ENCODE measurements at places on chromosomes 3 and 15.

DNA sequence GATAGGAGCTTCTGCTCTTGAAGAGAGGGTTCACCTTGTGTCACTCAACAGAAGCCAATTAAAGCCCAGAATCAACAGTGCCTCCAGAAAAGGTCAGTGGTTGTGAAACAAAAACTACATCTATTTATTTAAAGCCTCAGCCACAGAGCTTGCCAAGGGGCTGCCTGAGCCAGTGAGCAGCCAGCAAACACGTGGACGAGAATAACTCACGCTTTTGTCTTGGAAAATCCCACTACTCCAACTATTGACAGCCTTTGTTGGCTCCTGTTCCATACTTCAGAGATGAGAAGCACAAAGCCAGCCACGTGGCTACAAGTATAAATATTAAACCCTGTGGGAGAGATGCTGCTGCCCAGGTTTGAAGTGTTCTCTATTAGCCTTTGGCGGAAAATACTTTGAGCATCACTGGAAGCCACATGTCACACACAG, 10.3 kb downstream of the GPR156 start:
- no peak for DNase-seq

DNA sequence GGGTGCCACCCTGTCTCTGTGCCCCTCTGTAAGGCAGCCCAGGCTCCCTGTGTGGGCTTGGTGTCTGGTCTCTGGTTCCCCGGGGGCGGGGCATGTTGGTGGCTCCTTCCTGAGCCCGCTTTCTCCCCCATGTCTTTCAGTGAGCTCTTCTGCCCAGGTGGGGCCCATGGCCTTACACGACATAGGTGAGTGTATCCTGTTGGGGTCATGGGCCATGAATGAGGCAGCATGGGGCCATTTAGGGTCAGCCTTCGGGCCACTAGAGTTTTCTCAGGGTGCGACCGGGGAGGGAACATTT, 195.1 kb downstream of the UBE3A start:
- DNase-seq, result no peak

GRCh38 chr3:67301556-67301955, 303.4 kb downstream of the KBTBD8 start:
- DNase-seq, result no peak

DNA sequence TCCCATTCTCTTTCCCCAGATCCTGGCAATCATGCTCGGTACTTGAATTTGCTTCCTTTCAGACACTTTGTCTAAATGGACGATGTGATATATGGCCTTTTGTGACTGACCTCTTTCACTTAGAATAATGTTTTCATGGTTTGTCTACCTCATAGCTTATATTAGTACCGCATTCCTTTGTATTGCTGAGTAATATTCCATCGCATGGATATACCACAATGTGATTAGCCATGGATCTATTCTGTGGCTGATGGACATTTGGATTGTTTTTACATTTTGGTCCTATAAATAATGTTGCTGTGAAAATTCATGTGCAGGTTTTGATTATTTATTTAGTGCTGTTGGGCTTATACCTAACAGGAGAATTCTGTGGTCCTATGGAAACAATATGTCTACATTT, 458.6 kb downstream of the GABRG3 start:
- no peak for DNase-seq

DNA sequence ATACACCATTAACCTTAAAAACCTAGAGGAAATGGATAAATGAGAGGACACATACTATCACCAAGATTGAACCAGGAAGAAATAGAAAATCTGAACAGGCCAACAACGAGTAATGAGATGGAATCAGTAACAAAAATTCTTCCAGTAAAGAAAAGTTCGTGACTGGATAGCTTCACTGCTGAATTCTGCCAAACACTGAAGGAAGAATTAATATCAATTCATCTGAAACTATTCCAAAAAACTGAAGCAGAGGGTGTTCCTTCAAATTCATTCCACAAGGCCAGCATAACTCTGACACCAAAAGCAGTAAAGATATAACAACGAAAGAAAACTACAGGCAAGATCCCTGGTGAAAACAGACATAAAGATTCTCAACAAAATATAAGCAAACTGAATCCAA, 195.8 kb upstream of the GPR149 start:
- DNase-seq, result no peak

DNA sequence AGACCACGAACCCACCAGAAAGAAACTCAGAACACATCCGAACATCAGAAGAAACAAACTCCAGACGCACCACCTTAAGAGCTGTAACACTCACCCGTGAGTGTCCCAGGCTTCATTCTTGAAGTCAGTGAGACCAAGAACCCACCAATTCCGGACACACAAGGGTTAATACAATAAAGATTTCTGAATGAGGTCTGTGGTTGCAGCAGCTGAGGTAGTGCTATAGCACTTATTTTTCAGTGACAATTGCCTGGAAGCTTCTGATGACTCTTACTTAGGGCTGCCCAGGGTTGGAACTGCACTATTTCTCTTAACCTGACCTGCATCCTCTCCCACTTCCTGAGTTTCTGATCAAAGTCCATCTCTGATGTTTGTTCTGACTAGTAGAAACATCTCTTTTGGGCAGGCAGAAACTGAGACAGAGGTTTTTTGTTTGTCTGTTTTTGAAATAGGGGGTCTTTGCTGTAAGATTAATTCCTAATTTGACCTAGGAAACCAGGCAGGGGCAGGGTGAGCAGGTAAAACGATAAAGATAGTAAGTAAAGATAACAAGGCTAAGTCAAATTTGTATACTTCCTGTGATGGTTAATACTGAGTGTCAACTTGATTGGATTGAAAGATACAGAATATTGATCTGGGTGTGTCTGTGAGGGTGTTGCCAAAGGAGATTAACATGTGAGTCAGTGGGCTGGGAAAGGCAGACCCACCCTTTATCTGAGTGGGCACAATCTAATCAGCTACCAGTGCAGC, 169.1 kb downstream of the GAP43 start:
- no peak for DNase-seq

DNA sequence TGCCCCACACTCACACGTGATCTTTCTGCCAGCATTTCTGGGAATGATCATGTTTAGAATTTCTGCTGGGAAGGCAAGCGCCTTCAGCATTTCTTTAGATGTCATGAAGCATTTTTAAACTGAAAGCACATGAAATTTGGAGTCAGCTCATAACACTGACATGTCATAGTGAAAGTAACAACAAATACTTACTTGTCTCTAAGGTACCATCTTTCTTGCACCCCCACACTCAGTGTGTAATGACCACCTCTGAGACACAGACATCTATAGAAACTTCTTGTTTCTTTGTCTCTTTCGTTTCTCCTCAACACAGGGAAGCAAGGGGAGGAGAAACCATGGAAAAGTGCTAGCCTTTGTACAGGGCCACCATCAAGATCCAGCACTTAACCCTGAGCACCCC, 171.7 kb downstream of the RORA start:
- no peak for DNase-seq

DNA sequence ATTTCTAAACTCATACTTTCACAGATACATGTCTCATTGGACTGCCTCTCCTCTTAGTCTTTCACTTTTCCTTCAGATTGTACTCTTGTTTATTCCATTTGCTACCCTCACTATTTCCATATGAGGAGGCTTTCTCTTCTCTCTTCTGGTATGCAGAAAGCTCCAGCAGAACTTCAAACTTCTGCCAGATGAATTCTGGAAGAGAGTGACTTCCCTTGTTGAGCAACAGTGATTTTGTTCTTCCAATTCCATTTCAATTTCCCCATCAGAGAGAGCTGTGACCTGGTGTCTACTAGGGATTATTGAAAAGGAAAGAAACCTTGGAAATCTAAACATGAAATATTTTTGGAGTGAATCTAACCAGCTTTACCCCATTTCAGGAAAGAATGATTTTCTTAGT, 523.2 kb upstream of the ZNF717 start:
- DNase-seq, result no peak

DNA sequence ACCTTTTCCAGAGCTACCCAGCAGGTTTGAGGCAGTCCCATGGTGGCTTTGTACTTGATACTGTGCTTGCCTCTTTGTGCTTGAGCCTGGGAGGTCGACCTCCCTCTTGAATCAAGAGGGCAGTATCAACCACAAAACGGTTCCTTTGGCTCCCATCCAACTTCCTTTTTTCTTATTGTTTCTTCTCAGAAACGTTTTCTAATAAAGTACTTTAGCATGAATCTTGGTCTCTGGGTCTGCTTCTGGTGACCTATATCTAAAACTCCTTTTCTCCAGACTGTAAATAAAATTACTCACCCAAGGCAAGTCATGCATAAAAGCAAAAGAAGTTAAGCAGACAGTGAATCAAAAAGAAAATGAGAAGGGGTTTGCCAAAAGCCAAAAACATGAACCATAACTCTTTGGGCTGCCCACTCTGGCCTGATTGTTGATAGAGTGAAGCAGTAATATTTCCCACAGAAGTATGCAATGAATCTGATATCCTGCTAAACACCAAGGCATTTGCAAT, 112.2 kb upstream of the SLC4A7 start:
- no peak for DNase-seq

DNA sequence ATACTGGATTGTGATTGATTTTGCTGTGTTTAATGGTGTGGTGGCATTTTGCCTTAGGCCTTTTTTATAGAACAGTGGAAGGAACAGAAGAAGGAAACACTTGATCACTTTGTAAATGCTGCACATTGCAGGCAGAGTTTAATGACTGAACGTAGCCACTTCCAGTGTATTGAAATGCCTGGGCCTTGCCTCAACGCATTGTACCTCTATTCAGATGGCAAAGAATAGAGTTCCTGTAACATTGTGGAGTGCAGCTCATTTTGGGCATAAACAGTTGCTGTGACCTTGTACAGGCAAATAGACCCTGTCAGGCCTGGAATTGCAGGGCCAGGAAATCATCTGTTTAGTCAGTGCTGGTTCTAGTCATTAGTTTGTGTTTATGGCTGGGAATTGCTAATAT, 225.0 kb downstream of the EPHA3 start:
- DNase-seq, result no peak

- no peak for DNase-seq
These were observed 65.7 kb upstream of the DGKG start for GRCh38 chr3:186427627-186428281.

DNA sequence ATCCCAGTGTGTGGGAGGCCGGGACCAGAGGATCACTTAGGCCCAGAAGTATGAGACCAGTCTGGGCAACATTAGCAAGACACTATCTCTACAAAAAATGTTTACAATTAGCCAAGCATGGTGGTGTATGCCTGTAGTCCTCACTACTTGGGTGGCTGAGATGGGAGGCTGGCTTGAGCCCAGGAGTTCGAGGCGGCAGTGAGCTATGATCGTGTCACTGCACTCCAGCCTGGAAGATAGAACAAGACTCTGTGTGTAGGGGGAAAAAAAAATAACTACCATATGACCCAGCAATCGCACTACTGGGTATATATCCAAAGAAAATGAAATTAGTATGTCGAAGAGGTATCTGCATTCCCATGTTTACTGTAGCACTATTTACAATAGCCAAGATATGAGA, 22.6 kb downstream of the RYK start:
- no peak for DNase-seq

- DNase-seq, result no peak
These were observed 36.6 kb downstream of the OXSM start for GRCh38 chr3:25826510-25826909.

DNA sequence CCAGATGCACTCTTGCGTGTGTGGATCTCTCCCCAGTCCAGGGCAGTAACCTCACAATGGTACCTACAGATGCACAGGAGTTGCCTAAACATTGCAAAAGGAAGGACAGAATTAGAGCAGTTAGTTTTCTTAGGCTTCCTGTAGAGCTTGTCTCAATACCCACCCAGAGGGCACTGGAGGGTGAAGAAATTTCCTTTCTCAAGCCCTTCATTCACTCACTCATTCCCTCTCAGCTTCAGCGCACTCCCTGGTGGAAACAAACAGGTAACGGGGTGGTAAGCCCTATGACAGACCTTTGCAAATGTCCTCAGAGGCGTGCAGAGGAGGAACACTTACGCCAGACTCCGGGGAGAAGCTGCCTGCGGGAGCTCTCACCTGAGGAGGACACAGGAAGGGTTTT, 267.4 kb upstream of the HES1 start:
- DNase-seq, result no peak

DNA sequence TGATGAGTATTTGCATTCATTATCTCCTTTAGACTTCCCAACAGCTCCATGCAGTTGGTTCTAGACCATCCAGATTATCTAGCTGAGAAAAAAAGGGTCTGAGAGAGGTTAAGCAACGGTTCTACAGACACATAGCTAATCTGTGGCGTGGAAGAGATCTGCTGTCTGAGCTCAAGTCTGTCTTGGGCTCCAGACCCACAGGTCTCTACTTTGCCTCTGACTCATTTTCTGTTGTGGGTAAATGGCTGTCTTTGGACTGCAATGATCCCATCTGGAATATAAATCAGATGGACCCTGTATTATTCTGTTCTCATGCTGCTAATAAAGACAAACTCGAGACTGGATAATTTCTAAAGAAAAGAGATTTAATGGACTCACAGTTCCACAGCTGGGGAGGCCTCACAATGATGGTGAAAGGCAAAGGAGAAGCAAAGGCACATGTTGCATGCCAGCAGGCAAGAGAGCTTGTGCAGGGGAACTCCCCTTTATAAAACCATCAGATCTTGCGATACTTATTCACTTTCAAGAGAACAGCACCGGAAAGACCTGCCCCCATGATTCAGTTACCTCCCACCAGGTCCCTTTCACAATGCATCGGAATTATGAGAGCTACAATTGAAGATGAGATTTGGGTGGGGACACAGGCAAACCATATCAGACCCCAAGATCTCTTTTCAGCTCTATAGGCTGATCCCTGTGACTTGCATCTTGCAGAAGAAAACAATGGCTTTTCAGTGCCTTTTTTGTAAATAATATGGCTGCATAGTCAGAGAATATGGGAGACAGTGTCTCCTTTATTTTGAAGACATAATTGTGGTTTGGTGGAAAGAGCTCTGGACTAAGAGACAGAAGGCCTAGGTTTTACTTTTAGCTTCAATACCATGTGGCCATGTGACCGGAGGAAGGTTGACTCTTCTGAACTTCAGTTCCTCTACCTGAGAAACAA, 24.7 kb downstream of the CEMIP start:
- peak; percentile 22 for DNase-seq

DNA sequence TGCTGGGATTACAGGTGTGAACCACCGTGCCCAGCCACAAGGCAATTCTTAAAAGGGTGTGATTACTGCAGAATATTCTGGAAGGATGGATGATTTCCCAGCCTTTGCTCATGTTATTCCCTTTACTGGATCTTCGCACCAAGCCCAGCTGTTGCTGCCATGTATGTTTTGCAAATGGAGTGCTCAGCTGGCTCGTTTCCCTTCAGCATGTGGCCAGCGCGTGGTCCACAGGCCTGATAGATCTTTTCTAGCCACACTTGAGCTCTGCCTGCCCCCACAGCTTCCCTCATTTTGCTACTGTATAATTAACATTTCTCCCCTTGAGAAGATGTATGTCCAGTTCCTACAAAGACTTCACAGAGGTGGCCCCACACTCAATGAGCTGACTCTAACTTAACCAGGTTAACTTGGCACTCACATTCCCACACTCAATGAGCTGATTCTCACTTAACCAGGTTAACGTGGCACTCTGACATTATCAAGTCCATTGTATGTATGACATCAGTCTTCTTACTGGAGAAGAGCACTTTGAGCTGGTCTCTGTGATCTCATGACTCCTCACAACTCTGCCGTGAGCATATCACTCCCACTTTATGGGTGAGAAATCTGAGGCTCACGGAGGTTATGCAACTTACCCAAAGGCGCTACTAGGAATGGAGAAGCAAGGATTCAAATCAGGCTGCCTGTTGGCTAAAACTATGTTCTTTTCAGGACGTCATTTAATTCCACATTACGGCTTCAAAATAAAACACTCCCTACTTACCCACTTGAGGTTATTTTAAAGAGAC, 49.2 kb downstream of the TM4SF4 start:
- DNase-seq, result no peak
